ENCODE measurements at places on chromosomes 6 and 20.

GRCh38 chr6:41684311-41685180 is 46.3 kb downstream of the MDFI start:
- no peak for DNase-seq

- DNase-seq, result peak; percentile 58
Measured at GRCh38 chr6:30568245-30568644, 3.0 kb upstream of the ABCF1 start.

GRCh38 chr6:13536796-13537526 is 37.4 kb upstream of the SIRT5 start:
- no peak for DNase-seq

DNA sequence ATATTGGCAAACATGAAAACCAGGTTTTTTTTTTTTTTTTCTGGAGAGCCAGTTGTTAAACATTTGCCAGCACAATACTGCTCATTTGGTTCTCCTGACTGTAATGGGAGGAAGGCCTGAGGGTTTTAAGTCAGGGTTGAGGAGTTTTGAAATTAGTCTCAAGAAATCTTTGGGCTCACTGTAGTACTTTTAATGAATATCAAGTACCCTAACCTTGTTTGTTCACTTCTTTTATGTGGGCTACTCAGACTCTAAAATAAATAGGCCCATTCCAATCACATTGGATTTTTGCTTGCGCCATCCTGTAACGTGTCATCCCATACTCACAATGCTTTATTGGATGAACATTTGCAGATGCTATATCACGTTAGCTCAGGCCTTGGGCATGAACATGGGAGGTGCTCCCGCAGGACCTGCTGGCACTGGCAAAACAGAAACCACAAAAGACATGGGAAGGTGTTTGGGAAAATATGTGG is 146.9 kb downstream of the DNAH8 start:
- DNase-seq, result no peak

- DNase-seq, result no peak
Measured at GRCh38 chr6:170423814-170424603, 117.5 kb downstream of the FAM120B start.

GRCh38 chr6:8017276-8017701 is 46.9 kb downstream of the BLOC1S5 start:
- DNase-seq, result peak; percentile 26

DNA sequence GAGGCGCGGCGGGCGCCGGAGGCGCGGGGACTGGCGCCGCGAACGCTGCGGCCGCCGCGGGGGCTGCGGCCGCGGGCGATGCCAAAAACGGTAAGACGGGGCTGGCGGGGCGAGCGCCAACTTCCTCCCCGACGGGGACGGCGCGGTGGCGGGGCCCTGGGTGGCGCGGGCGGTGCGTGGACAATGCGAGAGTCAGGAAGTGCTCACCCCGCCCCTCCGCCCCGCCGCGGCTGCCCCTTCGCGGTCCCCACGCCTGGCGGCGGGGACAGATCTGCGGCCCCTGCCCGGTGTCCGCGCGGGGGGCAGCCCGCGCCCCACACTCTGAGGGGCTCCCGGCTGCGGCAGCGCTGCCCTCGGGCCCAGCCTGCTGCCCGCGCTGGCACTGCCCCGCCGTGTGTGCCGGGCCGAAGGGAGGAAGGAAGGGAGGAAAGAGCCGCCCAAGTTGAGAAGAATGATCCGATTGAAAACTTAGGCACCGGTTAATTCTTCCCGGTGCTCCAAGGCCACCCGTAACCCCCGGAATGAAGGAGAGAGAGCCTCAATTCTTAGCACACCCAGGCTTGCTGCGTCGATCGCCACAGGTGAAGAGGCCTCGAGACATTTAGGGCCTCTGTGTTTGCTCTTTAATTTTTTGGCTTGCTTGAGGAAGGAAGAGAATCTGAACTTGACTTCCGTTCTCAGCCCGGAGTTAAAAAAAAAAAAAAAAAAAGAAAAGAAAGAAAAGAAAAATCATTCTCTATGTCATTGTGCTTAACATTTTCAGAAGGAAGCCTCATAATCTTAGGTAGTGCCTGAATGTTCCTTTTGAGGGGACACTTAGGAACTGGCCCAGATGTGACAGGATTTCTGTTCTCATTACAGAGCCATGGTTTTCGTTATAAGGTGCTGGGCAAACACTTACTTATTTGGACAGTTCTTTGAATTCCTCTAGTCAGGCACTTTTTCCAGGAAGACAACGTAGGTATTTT is 982 bp downstream of the HECA start:
- DNase-seq, result no peak

DNA sequence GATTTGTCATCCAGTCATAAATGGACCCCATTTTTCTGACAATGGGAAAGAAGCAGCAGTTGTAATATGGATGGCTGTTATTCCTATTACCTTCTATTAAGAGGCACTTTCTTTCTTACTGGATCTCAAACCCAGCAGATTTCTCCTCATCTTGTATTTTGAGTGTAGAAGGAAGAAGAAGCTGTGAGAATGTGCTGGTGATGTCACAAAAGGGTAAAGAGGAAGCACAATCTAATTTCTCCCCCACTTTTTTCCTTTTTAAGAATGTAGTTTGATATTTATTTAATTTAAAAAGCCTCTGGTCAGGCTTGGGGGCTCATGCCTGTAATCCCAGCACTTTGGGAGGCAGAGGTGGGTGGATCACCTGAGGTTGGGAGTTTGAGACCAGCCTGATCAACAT is 100.0 kb upstream of the JARID2 start:
- no peak for DNase-seq

DNA sequence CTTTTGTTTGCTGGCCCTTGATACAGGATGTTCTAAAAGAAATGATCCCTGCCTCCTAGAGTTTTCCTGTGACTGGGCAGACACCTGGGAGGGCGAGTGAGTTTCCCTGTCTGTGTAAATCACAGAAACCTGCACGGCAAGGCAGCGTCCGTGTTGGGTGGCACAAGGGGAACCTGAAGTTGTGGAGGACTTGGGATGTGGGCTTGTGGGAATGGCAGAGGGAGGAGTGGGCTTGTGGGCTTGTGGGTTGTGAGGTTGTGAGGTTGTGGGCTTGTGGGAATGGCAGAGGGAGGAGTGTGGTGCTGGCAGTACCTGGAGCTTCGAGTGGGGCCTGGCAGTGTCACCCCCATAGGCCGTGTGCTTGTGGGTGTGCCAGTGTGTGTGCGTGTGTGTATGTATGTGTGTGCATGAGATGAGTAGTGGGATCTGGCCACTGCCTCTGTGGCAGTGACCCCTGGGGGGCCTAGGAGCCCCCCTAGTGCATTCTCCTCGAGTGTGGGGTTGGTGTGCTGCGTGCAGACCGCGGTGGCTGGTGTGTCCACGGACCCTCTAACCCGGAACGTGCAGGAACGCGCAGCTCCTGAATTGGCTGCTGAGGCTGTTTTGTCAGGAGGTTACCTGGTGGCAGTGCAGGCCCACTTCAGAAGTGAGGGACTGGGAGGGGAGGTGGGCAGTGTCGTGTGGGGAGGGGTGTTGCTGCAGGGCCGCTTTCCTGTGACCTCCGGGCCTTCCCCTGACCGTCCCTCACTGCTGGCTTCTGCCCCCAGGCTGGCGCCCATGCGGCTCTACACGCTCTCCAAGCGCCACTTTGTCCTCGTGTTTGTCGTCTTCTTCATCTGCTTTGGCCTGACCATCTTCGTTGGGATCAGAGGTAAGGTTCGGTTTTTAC is 13.0 kb downstream of the TMEM181 start:
- DNase-seq, result no peak

GRCh38 chr6:145457556-145457955 is 277.8 kb downstream of the EPM2A start:
- no peak for DNase-seq

GRCh38 chr6:27757307-27757706 is 154.9 kb downstream of the OR2B2 start:
- DNase-seq, result peak; percentile 54

GRCh38 chr6:50145125-50145524 is 95.4 kb upstream of the DEFB112 start:
- DNase-seq, result no peak

DNA sequence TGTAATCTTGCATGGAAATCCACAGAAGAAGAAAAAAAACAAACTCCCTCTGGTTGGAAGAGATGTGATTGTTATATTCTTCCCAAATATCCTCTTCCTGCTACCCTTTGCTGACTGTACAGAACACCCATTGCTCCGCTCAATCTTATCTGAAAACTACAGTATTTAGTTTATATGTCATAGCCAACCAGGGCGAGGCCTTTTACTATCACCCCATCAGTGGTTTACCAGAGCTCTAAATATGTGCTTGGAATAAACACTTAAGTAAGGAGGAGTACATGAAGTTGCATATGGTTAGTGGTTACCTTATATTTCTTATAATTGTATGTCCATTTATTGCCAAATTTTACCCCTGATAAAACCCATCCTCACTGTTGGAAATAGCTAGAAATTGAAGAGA is 12.2 kb downstream of the PRL start:
- no peak for DNase-seq

DNA sequence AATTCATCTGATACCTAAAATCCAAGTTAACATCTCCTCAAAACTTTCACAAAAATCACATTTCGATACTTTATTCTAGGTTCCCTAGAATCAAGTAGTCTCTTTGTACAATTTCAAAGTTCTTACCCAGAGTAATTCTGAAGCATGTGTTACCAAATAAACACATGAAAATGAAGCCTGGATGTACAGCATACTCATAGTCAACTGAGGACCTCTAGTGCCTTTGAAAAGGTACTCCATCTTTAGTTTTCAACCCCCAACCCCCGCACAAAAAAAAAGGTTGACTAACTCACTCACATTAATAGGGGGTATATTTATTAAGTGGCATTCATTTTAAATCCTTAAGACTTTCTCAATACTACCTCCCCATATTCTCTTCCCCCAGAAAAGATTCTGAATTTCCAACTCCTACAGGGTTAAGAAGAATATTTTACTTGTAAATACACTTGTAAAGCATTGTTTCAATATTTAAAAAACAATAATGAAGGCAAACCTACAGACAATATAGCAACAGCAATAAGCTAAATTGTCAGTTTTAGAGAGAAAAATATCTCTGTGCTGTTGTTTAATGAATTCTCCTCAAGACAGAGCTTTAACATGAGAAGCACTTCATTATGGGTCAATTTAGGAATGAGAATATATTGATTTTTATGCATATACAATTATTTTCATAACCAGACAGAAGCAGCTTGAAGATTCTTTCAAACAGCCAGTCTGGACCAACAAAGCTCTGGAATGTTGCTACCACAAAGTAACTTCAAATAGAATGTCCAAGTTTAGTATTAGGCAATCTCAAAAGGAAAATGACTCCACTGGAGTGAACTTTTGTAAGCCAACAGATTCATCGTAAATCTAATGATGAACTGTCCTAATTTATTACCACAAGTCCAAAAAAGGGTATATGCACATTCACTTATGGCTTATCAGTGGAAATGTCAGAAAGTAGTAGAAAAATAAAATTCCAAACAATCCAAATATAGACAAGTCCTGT is 3.3 kb downstream of the PLN start:
- DNase-seq, result peak; percentile 35

DNA sequence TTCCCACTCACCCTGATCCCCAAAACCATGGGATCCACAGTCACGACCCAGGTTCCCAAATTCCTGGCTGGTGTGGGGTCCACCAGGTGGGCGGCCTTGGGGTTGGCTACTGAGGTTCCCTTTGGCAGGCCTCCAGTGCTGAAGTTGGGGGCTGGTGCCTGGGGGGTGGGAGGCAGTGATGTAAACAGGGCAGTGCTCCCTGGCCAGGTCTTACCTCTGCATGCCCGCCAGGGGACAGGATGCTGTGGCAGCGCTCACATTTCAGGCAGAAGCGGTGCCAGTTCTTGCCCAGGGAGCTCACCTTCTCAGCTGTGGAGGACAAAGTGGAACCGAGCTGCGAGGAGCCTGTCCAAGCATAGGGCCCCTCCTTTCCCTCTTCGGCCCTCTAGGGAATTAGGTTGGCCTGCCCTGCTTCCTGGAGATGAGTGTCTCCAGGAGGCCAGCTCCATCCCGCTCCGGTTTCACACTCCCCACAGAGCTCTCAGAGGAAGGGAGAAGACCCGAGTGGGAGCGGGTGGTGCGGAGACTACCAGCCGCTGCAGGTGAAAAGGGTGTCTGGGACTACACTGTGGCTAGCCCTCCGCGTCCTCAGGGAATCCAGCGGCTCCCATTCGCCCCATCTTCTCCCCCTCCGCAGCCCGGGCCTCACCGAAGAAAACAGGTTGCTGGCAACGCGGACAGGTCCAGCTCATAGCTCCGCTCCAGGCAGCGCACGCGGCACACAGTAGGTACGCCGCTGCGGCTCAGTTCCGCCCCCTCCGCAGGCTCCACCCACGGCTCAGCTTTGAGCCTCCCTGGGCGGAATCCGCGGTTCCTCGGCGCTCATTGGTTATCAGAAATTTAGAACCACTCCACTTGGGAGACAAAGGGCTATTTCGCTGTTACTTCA is at the start of gene CRIP3:
TSS of gene CRIP3 (minus strand) at position 726 of the 889 bp plus-strand sequence. CDS start at position 692, 34 bp downstream.
- peak; percentile 36 for DNase-seq

GRCh38 chr6:121548131-121548530 is 112.7 kb downstream of the GJA1 start:
- DNase-seq, result no peak

DNA sequence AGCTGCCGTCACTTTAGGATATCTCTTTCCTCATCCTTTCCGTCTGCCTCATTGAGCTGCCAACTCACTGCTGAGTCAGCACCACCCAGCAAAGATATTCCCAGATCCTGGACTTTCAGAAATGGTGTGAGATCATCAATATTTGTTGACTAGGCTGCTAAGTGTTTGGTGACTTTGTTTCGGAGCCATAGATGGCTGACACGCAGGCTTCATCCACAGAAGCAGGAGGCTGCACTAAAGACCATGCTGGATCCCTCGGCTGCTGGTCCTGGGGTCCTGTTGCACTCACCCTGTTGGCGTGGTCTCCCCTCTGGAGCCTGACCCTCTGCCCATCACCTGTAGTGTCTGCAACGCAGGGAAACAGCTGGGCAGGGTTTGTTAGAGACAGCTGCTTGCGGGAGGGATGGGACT is 96.5 kb downstream of the ERMARD start:
- no peak for DNase-seq

- DNase-seq, result no peak
Measured at GRCh38 chr6:31168606-31169005, 1.9 kb downstream of the POU5F1 start.
